NCI-H524 (cell line): ENCODE measurements at places on chromosomes 4 and X.

DNA sequence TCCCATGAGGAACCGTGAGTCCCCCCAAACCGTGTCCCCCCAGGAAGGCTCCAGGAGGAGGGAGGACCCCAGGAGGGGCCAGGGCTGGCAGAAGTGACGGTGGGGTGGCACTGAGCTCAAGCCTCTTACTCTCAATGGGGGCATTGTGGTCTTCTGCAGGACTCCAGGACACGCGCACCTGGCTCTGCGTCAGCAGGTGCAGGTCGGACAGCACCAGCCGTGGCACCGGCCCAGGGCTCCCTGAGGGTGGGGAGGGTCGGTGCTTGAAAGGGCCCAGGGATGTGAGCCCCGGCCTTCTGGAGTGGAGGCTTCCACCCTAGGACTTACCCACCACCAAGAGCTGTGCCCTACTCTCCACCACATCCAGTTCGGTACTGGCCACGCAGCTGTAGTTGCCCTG, 18.3 kb downstream of the L1CAM start:
- DNase-seq, result no peak

DNA sequence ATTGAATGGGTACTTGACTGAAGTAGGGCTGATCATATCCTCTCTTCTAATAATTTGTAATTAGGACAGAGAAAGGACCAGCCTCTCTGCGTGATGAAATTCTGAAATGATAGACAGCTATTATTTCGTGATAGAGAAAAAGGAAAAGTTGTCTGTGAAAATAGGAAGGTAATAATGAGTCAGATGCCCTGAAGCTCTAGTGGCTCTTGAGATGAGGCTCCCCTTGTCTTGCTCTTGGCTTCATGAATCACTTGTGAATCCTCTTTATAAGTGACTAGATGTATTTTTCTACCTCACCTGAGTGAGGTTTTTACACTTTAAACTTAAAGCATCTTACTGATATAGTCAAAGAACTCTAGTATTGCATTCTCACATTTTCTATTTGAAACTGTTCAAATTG, 888.9 kb downstream of the PCDH18 start:
- DNase-seq, result peak; percentile 48

DNA sequence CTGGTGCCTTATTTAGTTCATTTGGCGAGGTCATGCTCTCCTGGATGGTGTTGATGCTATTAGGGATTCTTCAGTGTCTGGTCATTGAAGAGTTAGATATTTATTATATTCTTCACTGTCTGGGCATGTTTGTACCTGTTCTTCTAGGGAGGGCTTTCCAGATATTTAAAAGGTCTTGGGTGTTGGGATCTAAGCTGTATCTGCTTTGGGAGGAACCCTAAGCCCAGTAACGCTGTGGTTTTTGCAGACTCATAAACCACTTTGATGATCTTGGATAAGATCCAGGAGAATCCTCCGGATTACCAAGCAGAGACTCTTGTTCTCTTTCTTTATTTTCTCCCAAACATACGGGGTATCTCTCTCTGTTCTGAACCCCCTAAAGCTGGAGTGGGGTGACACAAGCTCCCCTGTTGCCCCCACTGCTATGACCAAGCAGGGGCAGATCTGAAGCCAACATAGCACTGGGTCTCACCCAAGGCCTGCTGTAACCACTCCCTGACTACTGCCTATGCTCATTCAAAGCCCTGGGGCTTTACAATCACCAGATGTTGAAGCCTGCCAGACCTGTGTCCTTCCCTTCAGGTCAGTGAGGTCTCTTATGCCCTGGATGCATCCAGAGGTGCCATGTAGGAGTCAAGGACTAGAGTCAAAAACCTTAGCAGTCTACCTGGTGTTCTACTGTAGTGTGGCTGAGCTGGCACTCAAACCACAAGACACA, 187.6 kb downstream of the GUCY2F start:
- DNase-seq, result no peak

DNA sequence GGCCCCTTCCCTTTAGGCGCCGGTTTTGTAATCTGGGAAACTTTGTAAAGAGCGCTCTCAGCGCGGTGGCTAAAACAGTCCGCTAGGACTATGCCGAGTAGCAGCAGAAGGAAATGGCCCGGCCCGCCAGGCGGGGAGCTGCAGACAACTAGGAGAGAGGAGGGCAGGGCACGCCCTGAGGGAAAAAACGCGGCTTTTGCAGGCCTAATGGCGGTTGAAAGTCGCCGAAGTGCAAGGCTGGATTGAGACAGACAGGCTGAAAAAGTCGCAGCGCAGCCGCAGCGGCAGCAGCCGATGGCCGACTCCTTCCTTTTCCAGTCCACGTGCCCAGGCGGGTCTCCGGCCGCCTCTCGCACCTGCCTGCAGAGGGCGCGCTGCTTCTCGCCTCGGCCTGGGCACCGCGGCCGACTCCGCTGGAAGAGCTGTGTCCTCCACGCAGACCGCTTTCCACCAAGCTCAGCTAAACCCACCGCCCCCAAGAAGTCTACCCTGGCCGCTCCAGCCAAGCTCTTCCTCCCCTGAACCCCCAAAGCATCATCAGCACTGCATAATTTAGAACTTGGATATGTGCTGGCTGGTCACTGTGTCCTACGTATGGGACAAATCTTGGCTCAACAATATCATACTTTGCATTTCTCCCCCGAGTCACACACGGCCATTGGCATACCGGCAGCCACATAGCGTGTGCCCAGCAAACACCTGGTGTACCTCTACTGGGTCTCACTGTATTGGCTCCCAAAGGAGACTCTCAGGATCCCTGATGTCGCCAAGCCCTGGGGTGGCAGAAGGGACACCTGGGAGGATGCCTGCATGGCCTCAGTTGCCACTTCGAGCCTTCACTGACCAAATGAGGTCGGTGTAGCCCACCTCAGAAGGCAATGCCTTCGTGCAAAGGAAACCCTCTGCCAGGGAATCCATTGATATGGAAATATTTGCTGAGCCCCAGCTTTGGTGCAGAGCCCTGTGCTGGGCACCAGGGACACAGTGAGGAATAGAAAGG, 14.5 kb downstream of the SLC25A5 start:
- DNase-seq, result peak; percentile 72

GRCh38 chrX:49041744-49042580, 1.2 kb downstream of the TFE3 start:
- peak; percentile 53 for DNase-seq

- no peak for DNase-seq
These were observed 41.1 kb downstream of the BMPR1B start for GRCh38 chr4:94798808-94799207.
